ENCODE measurements at places on chromosomes 5 and 9. TPM values are rescaled to one million over a fixed set of nuclear protein-coding genes. Genes with fewer than 3 reads are reported as not detected.
A peak's percentile ranks its signal among the peaks of the same experiment; 100 is the strongest.

GRCh38 chr5:98504505-98504904 lies 269.0 kb upstream of the RGMB start:
- DNase-seq, result no peak

- no peak for DNase-seq
These were observed 753 bp upstream of the STC2 start for GRCh38 chr5:173328844-173329490.

DNA sequence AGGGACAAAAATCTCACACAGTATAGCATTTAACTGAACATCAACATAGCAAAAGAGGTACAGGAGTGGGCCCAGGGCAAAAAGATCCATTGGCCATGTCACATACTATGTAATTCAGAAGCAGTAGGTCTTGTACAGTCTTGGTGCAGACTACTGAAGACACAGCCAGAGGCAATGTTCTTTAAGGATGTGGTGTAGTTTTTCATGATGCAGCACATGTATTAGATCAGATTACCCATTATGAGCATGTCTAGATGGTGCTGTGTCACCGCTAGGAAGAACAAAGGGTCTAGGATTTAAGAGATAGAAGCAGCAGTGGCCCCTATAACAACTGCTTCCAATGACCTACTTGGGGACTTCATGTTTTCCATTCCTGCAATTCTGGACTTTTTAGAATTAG lies 610.4 kb upstream of the MEF2C start:
- no peak for DNase-seq

- no peak for DNase-seq
These were observed 16.7 kb downstream of the ERAP1 start for GRCh38 chr5:96790961-96791504.

DNA sequence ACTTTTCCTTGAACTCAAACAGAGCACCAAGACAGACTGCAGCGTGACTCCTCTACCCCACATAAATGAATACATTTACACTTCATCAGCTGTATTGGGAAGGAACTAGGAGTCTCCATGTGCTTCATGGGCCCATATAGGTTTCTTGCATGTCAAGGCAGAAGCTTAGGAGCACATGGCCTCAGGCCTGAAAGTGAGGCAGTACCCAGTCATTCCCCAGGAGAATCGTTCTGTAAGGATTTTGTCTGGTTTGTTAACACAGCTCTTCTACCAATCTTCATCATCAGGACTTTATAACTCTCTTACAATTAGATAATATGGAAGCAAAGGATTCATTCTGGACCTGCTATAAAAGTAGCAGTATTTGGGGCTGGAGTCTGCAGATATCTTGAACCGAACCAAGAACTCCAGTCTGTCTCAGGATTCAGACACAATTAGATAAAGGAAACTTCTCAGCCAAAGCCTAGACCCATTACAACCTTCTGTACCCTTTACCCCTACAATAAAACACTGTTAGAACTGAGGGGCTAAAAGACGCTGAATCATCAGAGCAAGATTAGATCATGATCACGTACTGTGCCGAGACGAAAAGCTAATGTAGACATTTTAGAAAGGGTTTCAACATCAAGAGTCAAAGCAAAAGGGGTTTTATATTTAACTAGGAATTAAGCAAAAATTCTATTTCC lies 385.5 kb upstream of the SLC30A5 start:
- no peak for DNase-seq

- DNase-seq, result no peak
These were observed 23.9 kb downstream of the LARP1 start for GRCh38 chr5:154779105-154779504.

DNA sequence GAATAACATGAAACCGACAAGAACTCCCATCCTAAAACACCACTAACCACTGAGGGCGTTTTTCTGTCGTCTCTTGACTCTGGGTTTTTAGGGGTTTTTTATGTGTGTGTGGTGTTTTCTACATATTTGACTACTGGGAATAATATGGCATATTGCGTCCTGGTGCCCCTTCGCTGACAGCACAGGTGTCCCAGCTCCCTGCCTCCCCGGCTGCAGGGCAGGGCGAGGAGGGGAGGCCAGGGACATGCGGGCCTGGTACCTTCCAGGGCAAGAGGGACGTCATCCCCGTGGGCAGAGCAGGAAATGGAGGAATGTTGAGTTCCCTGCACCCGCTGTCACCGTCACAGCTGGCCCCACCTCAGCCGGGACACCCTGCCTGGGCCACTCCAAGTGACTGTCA lies 34.8 kb downstream of the VAV2 start:
- DNase-seq, result no peak

DNA sequence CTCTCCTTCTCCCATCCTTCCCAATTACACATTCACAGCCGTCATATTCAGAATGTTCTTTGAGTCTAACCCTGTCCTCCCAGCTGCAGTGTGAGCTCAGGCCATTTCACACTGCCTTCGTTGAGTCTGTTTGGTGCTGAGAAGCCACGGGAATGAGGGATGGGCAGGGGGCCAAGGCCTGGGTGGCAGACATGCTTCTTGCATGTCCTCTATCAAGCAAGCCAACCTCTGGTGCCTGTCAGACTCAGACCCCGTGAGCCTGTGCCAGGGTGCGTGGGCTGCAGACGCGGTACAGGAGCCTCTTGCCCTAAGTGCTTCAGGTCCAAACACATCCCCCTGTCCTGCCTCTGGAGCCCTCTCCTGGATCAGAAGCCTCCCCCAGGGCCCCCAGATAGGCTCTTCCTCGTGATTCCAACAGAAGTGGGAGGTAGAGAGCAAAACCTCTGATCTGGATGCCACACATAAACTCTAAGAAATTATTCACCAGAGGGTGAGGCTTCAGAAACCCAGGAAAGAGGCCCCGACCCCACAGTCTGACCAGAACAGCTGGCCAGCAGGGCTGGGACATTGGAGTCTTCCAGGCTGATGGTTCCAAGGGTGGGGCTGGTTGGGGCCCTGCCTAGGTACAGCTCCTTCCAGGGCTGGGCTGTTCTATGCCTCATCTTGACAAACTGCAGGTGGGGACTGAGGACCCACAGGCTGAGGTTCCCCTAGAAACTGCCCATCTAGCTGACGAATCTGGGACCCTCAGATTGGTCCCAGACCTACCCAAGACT lies 46.7 kb upstream of the CDKN2AIPNL start:
- no peak for DNase-seq

DNA sequence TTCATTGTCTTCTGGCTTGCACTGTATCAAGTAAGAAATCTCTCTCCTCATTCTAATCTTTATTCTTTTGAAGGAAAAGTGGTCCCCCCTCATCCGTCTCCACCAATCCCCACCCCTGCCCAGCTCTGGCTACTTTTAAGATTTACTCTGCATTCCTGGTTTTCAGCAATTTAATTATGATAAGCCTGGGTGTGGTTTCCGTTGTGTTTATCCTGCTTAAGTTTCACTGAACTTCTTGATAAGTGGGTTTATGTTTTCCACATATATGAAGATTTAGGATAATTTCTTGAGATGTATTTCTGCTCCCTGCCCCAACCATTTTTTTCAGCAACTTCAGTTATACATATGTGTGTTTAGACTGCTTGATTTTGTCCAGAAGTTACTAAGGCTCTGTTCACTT lies 46.5 kb downstream of the PTBP3 start:
- DNase-seq, result no peak

- DNase-seq, result no peak
These were observed 390.3 kb downstream of the PDE4D start for GRCh38 chr5:59503220-59503619.

- DNase-seq, result peak; percentile 49
These were observed 596 bp downstream of the IRF1 start for GRCh38 chr5:132489871-132490483.

DNA sequence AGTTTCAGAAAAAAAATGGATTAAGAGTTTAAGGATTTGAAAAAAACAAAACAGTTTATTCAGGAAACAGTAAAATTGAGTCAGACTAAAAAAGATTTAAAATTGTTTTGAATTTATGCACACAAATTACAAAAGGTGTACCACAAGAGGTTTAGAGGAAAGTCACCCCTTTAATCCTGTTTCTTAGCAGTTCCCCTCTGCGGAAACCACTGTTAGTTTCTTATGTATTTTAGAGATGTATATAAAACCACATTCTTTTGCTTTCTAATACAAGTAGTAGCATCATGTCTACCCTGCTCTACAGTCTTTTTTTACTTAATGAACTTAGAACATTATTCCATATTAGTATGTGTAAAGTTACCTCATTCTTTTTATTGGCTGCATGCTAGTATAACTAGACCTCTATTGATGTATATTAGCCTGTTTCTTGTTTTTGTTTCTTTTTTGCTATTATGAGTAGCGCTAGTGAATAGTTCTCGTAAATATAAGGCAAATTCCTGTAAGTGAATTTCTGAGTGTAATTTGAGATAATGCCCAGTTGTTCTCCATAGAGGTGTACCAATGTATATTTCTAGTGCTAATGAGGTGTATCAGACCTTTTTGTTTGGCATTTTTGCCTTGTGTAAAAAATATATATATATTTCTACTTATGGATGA lies 20.0 kb downstream of the GPBP1 start:
- DNase-seq, result no peak

DNA sequence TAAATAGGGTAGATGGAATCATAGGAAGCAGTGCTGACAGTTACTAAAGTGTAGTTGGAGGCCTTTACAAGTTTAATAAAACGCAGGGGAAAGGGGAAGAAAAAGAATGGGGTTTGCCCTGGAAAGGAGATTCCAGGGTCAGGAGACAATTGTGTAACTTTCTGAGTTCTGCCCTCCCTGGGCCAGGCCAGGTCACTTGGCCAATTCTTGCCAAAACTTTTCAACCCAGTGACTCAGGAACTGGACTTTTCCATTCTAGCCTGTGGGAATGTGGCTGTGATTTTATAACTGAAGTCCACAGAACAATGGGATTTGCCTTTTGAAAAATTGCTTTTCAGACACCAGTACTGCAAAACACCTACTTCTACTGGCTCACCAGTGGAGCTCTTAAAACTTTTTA lies 289.8 kb upstream of the ANKRD55 start:
- no peak for DNase-seq

GRCh38 chr9:113205861-113206260 lies 15.2 kb downstream of the FKBP15 start:
- no peak for DNase-seq

- DNase-seq, result no peak
These were observed 593.3 kb upstream of the ARRDC3 start for GRCh38 chr5:91976451-91976850.

GRCh38 chr5:35820735-35821134 lies 36.0 kb upstream of the IL7R start:
- no peak for DNase-seq

DNA sequence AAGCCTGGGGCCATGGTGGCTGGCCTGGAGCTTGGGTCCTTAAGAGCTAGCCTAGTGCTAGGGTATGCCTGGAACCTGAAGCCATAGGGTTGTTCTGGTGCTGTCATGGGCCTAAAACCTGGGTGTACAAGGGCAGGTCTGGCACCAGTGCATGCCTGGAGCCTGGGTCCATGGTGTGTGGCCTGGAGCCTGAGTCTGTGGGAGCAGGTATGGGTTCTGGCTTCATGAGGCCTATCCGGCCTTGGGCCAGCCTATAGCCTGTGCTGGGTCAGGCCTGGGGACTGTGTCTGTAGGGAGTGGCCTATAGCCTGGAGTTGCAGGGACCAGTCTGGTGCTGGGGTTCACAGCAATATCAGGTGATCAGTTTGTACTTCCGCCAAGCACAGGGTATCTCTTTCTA lies 347.2 kb upstream of the MEF2C start:
- DNase-seq, result no peak

GRCh38 chr5:59174248-59174844 lies 591.5 kb downstream of the RAB3C start:
- no peak for DNase-seq

DNA sequence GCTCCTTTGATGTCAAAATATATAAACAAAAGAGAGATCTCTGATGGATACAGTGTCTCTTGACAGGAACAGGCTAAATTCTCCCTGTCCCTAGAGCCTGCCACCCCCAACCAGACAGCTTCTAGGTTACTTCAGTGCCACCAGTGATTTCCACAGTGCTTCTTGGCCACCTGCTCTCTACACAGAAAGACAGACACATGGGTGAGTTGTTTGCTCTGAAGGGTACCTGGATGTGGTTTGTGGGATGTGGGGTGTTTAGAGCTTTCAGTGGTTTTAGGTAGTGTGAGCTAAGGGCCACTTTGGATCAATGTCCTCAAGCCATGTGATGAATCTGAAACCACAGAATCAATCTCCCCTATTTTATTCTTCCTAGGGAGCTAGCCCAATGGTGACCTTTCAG lies 125.4 kb downstream of the ANKRD18B start:
- DNase-seq, result no peak

- no peak for DNase-seq
These were observed 8.2 kb downstream of the LIFR start for GRCh38 chr5:38548064-38548759.

DNA sequence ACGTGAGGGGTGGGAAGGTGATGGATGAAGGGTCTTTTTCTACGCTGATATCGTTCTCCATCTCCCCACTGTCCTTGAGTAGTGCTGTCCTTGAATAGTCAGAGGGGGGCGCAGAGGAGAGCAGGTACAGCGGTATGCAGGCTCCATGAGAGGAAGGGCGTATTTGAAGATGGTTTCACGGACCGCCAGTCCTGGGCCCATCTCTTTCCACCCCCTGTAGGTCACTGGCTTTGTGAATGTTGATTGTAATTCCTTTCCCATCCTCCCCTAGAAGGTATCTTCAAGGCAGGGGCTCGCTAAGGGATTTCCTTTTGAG lies 40.8 kb upstream of the DAB2IP start:
- DNase-seq, result no peak

DNA sequence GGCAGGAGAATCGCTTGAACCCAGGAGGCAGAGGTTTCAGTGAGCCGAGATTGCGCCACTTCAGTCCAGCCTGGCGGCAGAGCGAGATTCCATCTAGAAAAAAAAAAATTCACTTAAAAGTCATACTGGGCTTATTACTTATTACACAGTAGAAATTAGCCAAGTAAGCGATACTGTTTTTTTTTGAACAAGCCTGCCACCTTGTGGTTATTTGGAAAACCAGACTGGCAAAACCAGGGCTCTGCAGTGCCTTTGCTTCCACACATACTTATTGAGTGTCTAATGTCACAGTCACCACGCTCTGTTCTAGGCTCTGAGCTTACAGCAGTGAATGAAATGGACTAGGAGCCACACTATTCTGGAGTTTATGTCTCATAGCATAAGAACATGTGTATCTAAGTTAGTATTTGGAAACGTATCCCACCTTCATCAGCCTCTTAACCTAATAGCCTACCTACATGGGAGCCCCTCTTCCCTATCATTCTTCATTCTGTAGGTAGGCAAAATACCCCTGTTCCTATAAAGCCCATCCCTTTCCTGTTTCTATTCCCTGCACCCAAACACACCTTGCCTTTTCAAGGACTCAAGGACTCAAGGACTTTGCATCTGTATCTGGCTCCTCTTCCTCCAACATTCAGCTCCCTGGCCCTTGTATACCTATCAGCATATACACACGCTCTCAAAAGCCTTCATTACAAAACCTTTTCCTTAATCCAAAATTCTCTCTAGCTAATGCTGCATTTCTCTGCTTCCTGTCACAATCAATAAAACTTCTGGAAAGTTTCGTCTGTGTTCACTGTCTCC lies 13.9 kb upstream of the BASP1 start:
- DNase-seq, result no peak

SHOC1 gene
- total RNA-seq, result not detected

NEUROG1 gene
- not detected for total RNA-seq

ZFP37 gene
- 0.50 TPM for total RNA-seq

PPP3R2 gene
- total RNA-seq, result not detected

GPR151 gene
- not detected for total RNA-seq

FCN2 gene
- 124 TPM for total RNA-seq

EQTN gene
- 0.14 TPM for total RNA-seq

C7 gene
- total RNA-seq, result 25.5 TPM

DRD1 gene
- total RNA-seq, result 0.17 TPM
